ENCODE measurements at places on chromosomes 2 and 18.

GRCh38 chr2:35591886-35592285 lies 763.7 kb upstream of the CRIM1 start:
- DNase-seq, result no peak

DNA sequence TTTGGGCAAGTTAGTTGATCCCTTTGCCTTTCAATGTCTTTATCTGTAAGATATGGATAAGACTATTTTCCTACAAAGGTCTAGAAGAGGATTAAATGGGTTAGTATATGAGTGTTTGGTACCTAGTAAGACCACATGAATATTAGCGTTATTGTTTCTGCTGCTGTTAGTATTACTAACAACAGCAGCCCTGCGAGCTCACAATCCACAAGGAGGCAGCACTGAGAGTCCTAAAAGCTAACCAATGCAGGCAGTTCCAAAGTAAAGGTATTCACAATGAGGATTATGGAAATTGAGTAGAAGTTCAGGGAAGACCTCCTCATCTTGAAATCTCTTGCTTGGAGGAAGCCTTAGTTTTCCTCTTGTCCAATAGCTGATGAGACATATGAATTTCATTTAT lies 248.9 kb downstream of the TDRD15 start:
- DNase-seq, result no peak

DNA sequence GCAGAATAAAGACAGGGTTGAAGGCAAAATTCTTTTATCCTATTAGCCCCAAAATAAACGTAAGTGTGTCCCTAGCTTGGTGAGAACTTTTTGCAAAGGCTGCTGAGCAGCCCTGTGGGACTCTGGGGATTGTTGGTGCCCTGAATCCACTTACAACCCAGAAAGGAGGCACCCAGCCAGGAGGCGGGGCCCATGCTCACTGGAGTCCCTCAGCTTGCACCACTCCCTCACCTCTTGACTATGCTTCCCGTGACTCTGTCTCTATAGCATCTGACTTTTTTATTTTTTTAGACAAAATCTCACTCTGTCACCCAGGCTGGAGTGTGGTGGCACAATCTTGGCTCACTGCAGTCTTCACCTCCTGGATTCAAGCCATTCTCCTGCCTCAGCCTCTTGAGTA lies 15.8 kb upstream of the COL6A3 start:
- no peak for DNase-seq

GRCh38 chr2:85744741-85745601 lies 8.8 kb upstream of the ATOH8 start:
- DNase-seq, result no peak

DNA sequence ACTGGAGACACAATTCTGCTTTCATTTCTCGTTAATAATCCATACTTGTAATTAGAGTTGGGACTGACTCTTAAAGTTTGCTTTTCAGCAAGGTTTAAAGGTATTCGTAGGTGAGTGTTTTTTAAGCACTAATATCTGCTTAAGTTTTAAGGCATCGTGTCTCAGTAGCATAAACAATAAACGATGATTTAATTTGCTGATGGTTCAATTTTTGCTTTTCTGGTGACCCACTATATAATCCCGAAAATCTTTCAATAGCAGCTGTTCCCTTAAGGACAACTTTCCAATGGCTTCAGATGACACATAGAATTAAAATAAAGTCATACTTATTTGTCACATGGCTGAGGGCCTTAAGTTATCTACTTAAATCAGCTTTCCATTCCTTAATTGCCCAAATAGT lies 859.5 kb upstream of the SOX11 start:
- DNase-seq, result no peak

DNA sequence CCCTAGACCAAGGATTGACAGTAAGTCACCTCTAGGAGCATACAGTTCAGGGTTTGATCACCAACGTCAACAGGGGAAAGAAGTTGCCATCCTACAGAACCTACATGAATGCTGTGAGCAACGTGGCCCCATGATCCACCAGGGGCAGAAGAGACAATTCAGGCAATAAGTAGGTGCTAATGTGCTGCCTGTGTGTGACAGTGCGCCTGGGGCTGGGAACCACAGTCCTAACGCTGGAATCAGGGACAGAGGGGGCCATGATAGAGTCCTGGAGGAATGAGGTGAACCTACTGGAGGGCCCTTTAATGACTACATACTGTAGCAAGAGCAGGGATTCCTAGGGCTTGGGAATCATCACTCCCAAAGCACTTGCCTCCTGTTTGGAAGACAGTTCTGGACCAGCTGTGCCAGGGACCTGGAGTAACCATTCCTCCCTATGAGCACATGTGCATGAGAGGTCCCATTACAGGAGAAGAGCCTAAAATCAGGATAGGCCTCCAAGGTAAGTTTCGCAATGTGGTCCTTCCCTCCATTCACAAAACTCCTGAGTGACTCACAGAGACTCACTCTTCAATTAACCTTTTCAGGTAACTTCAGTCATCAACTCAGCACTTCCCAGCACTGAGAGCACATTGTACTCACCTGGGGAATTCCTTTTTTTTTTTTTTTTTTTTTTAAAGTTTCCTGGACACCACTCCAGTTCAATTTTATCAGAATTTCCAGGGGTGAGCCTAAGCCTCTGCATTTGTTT lies 214.0 kb downstream of the TMEM163 start:
- DNase-seq, result no peak

DNA sequence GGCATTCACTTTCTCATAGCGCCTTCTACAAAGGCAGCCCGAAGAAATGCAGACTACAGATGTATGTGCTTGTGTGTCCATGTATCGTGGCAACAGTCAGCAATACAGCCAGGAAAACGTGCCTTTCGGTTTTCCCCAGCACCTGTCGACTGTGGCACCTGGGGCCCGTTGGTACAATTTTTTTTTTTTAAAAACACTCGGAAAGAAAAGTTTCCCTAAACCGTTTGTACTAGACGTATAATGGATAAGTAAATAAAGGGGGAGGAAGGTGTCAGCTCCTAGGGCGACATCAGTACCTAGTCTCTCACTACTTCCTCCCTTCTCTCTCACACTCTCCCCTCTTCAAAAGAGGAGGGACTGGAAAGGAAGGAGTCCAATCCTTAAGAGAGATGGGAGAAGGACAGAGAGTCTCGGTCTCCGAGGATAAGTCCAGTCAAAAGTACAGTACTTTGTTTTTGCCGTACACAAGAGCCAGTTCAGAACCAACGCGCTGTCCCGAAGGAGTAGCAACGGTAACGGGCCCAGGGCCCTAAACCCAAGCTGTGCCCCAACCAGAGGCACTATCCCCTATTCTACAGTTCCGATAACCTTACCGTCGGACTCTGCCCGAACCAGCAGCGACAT lies 759 bp downstream of the PPP4R3B start:
- no peak for DNase-seq

DNA sequence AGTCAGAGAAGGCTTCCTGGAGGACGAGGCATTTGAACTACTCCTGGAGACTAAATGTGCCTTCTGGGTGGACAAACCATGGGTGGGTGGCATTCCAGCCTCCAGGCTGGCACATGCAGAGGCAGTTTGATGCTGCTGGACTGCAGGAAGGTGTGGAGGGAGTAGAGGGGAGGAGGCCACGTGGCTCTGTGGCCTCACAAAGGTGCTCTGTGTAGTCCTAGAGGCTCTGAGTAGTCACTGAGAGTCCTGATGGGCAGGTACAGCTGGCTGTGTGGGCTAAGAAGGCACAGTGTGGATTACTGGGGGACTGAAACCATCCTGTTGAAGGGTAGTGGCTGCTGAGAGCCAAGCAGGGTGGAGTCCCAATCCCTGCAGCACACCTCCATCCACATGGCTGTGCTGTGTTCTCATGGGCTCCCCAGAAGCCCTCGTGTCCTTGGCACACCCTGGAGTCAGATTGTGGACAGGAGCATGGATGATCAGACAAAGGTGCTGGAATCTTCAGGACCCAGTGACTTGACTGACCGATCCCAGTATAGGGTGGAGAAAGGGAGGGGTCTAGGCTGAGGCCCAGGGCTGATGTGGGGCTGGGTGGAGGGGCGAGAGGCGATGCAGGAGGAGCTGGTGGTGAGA lies 87.4 kb upstream of the HS6ST1 start:
- no peak for DNase-seq

GRCh38 chr2:231053846-231054245 lies 2.8 kb upstream of the PSMD1 start:
- DNase-seq, result no peak

DNA sequence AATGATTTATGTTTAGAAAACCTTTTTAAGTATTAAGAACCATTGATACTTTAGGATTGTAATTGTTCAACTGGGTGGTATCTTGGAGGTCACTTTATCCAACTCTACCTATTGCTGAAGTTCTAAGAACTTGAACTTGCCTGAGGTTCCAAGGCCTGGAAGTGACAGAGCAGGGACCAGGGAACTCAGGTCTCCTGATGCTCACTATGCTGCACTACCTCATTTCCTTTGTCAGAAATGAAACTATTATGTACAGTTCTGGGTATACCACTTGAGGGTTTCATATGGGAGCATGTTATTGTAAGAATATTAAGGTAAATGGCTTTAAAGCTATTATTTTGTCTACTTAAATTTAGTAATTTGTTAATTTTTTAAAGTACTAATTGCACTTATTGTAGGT lies 3.0 kb downstream of the MBD5 start:
- no peak for DNase-seq

DNA sequence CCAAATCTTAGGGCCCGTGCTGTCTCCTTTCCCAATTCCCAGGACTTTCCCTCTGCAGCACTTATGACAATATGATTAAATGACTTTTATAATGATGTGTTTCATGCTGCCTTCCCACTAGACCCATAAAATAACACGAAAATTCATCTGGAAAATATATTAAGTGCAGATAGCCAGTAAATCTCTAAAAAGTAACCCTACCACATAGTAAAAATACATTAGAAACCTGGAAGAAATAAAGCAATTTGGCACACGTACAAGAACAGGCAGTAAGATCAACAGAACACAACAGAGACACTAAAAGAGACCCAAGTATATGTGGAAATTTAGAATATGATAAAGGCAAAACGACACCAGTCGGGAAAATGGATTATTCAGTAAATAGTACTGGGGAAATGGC lies 30.2 kb upstream of the POMC start:
- DNase-seq, result no peak

DNA sequence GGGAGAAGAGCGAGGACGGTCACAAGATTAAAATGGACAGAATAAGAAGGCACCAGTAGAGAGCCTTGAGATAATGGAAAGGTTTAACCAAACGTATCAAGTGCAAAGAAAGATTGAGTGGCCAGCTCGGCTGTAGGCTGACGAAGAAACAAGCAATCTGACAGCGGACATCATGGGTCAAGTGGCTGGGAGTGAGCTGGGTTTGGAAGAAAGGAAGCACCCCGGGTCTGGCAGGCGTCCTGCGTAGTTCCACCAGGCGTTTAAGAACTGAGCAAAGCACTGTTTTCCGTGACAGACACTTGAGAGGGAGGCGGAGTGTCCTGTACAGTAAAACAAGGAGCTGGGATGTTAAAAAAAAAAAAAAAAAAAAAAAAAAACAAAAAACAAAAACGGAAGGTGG lies 27.1 kb downstream of the DAPL1 start:
- DNase-seq, result no peak

DNA sequence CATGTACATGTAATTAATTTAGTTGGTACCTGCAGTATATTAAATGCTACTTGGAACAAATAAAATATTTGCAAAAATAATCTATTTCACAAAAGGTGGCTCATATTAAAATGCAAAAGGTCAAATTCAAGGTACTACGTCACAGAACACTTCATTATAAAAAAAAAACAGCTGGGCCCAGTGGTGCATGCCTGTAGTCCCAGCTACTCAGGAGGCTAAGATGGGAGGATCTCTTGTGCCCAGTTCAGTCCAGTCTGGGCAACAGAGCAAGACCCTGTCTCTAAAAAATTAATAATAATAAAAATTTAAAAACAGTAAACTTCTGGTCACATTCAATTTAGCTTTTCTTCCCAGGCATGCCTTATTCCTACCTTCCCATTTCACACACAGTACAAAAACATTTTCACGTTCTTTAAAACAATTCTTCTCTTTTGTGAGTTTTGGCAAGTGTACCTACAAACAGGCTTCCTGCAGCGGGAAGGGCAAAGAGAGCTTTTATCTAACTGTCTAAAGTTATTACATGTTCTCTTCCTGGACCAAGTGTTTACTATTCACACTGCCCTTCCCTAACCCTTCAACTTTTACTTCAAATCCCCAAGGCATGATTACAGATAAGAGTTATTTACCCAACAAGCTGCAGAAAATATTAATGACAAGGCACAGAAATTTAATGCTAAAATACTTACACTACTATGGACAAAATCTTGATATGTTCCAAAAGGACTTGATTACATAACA lies 10.7 kb downstream of the BAZ2B start:
- no peak for DNase-seq

GRCh38 chr18:54967786-54968185 lies 8.5 kb upstream of the CCDC68 start:
- DNase-seq, result no peak

- DNase-seq, result no peak
These were observed 128.6 kb downstream of the RGPD3 start for GRCh38 chr2:106339609-106340008.

- no peak for DNase-seq
These were observed 1018.2 kb upstream of the NXPH2 start for GRCh38 chr2:139798391-139798790.

GRCh38 chr2:25204190-25204838 lies 35.9 kb upstream of the POMC start:
- no peak for DNase-seq

DNA sequence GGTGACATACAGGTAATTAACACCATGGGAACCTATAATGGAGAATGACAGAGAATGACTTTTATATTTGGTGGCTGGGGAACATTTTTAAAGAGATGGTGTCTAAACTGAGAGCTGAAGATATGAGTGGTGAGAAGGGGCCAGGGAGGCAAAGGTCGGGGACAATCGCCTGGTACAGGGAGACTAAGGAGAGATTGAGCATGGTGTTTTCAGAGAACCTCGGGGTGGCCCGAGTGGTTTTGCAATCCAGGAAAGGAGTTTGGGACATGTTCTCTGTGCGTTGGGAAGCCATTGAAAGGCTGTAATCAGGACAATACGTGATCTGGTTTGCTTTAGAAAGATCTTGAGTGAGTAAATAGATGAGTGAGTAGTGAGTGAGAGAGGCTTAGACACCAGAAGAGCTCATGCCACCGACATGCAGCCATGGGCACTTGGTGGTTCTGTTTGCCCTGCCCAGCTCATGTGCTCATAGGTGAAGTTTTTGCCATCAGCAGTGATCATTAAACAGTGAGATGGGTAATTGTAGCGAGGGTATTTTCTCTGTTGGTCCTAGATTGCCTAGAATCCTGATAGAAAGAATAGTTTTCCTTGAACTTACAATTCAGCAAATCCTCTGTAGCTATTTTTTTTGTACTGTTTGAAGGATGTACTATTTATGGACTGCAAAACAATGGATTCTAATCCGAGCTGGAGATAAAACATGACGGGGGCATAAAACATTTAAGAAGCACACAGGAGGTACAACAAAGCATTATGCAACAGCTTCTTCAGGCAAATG lies 114.7 kb downstream of the SH3RF3 start:
- DNase-seq, result no peak
